T-helper 2 cell (primary cell): ENCODE measurements at places on chromosomes 11 and 22.

DNA sequence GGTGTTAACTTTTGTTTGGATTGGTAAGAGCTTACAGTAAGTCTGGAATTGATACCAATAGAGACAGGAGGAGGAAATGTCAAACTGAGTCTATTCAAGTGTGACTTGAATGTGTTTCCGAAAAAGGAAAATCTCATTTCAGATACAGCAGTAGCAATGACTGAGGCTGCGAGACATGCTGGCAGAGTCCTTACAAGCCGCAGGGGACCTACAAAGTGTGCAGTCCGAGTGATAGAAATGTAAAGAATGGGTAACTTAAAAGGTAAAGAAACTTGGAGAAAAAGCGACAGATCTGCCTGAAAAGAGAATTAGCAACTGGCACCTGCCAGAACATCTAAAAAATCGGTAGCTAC is 444 bp downstream of the CWF19L2 start:
- no peak for DNase-seq

GRCh38 chr11:79482800-79483199 is 42.0 kb upstream of the TENM4 start:
- DNase-seq, result no peak

- DNase-seq, result no peak
These were observed 79.7 kb downstream of the KIRREL3 start for GRCh38 chr11:126920833-126921232.

GRCh38 chr22:49013707-49014106 is 814.0 kb downstream of the BRD1 start:
- DNase-seq, result no peak

GRCh38 chr22:49364398-49364797 is 463.3 kb downstream of the BRD1 start:
- DNase-seq, result no peak

- peak; percentile 25 for DNase-seq
These were observed 38.5 kb upstream of the GLYATL1 start for GRCh38 chr11:58900479-58901420.

GRCh38 chr11:108346451-108346850 is 120.9 kb downstream of the C11orf65 start:
- DNase-seq, result no peak

DNA sequence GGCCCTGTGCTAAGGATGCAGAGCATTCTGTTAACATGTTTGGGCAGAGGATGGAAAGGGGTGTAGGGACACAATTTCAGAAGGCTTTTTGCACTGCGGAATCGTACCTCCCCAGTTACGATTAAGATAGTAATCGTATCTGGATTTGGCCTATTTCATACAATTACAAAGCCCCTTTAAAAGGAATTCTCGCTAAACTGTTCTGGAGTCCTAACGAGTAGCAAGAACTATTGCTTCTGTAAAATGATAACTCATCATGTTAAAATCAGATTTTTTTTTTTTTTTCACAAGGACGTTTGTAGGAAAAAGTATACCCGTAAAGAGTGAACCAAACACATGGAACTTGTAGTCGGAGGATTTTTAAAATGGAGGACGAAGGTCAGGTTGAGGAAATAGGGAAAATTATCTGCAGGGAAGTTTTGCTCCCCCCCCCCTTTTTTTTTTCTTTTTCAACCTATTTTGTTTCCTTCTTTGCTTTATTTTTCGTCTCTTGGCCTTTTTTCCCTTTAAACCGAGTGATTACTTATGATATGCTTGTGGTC is 934 bp downstream of the HSD17B12 start:
- DNase-seq, result no peak

- no peak for DNase-seq
These were observed 566.8 kb upstream of the TENM4 start for GRCh38 chr11:80007616-80008015.

DNA sequence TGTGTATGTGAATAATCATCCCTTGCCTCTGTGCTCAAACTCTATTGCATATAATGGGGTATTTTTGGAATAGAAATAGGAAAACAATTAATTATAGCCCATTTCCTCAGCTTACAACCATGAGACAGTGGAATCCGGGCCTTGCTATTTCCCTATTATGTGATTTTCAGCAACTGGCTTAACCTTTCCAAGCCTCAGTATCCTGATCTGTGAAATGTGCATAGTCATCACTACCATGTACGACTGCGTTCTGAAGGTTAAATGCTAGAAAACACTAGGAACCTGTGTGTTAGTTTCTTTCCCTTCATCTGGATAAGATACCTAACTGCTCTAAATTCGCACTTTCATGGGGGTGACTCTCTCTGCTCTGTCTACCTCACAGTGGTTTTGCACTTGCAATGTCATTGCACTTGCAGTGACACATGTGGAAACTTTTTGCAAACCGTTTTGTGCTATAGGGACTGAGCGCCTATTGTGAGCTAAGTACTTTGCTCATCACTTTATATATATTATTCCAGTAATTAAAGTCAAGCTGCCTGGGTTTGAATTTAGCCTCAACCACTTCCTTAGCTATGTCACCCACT is 48.3 kb downstream of the IRAG1 start:
- no peak for DNase-seq

GRCh38 chr11:95456714-95457491 is 225.9 kb upstream of the SESN3 start:
- no peak for DNase-seq

DNA sequence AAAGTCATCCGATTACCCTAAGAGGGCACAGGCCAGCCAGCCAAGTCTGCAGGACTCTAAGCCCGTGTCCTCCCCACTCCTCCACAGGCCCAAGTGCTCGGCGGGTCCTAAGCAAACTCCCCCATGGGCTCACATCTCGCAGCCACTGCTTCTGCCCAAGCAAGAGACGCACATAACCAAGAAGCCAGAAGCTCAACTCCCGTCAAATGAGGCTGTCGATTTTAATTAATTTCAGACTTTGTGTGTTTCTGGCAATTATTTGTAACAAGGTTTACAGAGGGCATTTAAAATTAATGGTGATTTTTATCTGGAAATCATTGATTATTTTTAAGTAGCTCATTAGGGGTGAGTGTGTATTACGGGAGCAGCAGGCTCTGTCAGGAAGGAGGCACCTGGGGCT is 27.4 kb downstream of the PHF21B start:
- no peak for DNase-seq

DNA sequence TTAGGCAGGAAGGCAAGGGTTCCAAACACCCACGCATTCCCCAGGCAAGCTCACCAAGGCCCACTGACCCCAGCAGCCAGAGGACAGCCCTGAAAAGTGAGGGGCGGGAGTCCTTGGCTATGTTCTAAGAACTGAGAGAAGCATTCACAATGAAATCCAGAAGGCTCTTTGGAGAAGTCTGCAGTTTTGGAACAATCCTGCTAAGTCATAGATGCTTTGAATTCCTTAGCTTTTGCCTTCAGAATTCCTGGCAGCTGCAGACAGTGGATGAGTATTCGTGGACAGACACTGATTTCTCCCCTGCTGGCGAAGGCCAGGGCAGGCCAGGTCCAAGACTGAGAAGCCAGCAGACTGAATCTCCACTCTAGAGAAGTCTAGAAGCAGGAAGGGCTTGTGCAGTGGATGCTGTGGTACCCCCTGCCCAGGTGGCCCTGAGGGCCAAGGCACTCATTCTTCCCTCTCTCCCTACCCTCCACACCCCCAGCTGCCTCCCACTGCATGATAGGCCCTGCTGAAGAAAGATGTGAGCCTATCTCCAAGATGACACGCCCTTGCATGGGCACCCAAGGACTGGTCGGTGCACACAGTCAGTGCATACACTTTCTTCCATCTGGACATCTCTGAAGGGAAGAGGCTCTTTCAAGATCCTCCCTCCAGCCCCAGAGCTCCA is 133.2 kb upstream of the TEAD1 start:
- no peak for DNase-seq

DNA sequence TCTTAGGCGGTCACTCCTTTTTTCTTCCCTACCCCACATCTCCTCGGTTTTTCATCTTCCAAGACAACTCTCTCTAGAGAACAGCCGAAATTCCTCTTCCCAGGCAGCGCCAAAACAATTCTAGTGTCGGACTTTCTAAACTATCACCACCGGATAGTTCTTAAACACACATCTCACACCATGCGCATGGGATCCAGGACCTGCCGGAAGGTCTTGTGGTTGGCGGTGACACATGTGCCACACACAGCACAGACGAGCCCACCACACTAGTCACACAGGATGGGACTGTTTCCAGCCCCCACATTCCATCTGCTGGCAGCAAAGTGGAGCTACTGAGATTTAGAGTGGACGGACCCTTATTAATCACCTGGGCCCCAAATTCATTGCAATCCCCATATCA is 614.9 kb upstream of the CADM1 start:
- no peak for DNase-seq

- DNase-seq, result no peak
These were observed 814.8 kb downstream of the BRD1 start for GRCh38 chr22:49012712-49013395.

GRCh38 chr11:132050577-132051165 is 680.3 kb downstream of the NTM start:
- no peak for DNase-seq

DNA sequence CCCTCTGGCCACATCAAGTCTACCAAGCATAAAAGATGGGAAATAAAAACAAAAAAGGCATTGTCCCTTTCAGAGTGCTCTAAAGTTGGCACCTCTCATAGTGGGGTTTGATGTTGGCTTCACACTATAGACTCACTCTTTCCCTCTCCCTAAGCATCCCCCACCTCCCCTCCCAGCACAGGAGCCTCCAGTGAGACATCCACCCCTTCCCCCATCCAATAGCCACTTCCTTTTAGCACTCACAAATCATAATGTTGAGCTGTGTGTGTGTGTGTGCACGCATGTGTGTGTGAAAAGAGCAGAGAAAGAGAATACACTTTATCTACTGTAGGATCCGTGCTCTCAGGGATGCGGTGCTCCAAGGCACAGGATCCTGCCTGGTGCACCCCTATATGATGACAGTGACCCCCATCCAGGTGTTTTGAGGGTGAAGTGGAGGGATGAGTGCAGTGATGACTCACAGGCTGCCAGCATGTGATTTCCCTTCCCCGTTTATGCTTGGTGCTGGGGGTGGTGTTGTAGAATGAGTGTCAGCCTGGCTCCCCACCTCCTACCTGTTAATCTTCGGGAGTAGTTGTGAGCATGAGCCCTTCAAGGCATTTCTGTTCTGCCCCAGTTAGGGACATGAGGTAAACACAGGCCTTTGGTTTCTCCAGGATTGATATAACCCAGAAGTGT is 235.2 kb upstream of the B3GAT1 start:
- no peak for DNase-seq

- DNase-seq, result no peak
These were observed 66.9 kb downstream of the TBC1D22A start for GRCh38 chr22:46829117-46829891.

DNA sequence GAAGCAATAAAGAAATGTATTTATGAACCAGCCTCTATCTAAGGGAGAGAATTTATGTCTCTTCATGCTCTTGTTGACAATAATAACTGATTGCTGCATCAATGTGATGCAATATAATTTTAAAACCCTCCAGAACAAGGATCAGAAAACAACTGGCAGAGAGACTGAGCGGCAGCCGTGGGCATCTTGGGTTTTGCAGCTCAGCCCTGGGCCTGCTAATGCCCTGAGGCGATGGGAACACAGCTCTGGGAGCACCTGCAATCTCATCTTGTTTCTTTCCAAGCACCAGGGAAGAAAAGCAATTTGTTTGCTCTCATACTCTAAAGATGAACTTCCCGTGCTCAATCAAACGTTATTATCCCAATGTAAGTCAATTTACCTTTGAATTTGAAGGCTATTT is 245.7 kb downstream of the ST3GAL4 start:
- no peak for DNase-seq

GRCh38 chr11:16030664-16031063 is 325.7 kb downstream of the SOX6 start:
- DNase-seq, result no peak

GRCh38 chr11:372809-373715 is 3.8 kb downstream of the B4GALNT4 start:
- no peak for DNase-seq

DNA sequence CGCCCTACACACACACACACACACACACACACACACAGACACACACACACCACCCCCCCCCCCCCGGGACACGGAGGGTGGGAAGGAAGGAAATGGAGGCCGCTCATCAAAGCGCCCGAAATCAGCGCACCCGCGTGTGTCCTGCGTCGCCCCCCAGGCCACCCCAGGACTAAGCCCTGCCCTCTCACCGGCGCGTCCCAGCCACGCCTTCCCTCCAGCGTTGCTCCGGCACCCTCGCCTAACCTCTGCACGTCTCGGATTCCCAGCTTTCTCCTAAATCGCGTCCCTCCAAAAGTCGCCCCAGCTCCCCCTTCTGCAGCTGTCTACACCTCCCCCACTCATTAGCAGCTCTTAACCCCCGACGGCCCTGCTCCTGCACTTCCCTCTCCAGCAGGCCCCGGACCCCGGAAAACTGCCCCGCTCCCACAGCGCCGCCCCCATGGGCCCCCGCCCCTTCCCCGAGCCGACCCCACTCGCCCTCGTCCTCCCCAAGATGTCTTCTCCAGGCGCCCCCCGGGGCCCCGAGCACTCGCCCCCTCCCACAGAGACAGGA is 557 bp downstream of the PACSIN2 start:
- no peak for DNase-seq

DNA sequence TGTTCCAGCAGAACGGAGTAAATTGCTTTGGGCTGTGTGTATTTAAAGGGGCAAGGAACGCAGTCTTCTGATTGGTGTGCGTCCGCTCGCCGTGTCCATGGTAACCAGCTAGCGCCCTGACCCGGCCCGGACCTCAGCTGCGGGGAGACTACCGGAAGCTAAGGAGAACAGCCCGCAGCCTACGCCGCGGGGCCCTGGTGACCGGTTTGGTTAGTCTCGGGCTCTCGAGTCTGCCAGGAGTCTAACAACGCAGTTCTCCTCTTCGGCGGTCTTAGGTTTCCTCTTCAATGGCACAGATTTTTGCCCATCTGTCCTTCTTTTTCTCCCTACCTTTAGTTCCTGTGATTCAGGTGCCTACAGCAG is 3.5 kb upstream of the OR56A3 start:
- no peak for DNase-seq

DNA sequence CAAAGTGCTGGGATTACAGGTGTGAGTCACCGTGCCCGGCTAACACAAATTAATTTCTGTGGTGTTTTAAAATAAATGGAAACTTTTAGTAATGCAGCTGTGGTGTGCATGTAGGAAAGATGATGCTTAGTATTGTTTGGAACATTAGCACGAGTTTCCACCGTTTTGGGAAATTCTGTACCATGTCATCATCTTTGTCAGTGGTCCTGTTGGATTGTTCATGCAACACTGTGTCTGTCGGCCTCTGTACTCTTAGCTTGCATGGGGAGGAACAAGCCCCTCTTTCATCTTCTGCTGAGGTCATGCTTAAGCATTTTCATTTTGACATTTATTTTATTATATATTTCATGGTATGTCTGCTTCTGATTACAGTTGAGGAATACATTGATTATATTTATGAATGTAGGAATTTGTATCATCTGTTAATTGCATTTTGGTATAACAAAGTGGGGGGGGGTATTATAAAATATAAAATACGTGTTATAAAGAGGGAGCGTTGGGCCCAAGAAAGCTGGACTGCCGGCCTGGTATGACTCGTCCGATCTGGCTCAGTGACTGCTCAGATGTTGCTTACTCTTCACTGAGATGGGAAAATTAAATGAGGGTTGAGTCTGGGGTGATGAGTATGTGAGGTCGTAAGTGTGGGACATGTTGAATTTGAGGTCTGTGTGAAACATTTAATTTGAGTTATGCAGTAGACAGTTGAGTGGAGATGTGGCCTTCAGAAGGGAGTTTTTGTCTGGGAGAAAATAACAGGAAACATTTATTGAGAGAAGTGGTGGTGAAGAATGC is 28.7 kb downstream of the CECR2 start:
- DNase-seq, result no peak

GRCh38 chr11:63840356-63841060 is 1.6 kb downstream of the MARK2 start:
- no peak for DNase-seq
